Retina (tissue), 1 donor: ENCODE measurements at places on chromosomes 16 and 17.
A peak's percentile ranks its signal among the peaks of the same experiment; 100 is the strongest.

- DNase-seq: no peak
Observed at GRCh38 chr17:58281511-58282011, 826 bp upstream of the MPO start.

DNA sequence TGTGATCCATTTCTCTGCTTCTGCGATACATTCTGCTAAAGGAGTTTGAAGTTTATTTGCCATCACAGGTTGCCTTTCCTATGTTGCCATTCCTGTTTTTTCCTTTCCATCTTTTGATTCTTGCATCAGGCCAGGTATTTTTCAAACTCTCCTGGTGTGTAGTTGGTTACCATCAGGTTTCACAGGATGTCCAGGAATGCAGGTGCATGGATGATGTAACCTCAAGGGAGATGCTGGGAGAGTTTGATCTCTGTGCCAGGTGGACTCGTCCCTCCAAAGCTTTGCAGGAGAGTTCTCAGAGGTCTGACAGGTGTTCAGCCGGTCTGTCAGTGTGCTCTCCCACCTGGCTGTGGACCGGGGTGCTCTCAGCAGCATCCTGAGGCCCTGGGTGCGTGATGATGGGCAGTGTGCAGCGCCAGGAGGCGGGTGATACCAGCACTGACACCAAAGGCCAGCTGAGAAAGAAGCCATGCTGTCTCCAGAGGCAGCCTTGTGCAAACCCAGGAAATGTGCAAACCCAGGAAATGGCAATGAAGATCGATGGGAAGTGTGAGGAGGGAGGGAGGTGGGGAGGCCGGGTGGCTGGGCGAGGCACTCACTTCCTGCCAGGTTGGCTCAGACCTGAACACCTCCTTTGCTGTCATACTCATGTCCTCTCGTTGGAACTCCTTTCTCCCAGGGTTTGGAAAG is 1.7 kb downstream of the ATP2C2 start:
- DNase-seq: no peak

DNA sequence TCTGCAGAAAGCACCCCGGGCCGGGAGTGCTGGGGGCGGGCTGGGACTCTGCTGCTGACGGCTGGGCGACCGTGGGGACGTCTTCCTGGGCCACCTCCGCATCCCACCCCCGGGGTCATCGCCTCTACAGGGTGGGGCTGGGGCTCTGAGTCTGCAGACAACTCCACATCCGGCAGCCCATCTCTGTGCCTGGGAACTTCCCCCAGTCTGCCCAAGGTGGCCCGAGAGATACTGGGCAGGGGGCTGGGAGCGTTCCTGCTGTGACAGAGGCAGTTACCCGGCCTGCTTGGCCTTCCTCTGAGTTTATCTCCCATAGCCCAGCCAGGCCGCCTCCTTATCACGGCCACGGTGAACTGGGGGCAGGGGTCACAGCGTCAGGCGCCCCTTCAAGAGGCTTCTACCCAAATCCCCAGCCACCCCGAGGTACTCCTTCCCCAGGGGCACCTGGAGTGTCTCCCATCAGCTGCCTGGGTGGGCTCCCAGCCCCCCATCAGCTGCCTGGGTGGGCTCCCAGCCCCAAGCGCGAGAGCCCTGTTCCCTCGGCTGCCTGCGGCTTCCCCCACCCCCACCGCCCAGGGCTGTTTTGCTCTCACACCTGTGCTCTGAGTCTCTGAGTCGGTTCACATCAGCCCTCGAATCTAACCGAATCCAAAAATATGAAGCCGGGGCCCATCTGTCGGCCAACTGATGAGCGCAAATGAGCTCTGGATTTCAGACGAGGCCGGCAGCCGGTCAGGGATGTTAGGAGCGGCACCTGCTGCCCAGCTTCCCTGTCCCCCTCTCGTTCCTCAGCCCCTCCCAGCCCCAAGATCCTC is 15.6 kb upstream of the CBFA2T3 start:
- peak; percentile 64 for DNase-seq

- DNase-seq: no peak
Observed at GRCh38 chr16:27437946-27438345, 36.0 kb downstream of the IL21R start.

- no peak for DNase-seq
Observed at GRCh38 chr17:81659038-81659437, 2.7 kb upstream of the PDE6G start.

DNA sequence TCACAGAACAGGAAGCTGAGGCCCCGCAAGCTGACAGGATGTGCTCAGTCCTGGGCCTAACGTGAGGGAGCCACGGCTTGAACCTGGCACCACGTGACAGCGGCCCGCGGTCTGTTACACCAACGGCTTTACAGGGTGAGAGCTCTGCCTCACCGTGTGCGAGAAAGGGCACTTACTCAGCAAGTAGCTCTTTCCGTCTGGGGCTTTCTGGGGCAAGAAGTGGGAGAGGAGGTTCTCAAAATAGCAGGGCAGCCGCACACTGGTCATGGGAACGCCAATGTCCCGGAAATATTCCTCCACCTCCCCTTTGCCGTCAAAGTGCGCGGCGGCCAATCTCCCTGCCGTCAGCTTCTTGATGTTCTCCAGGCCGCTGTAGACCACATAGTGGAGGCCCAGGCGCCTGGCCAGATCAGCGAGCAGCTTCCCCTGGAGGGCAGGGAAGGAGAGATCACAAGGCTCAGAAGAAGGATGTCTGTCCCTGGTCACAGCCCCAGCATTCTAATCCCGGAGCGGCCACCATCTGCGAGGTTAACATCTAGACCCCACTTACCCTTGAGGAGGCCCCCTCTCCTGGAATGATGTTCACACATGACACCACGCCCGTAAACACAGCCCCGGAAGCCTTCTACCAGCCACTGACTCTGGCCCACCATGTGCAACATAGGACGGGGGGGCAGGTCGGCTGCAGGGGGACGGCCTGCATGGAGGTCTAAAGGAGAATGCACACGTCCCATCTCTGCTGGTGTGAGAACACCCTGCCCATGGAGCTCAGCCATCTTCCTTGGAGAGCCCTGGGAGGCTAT is 8.2 kb downstream of the NMRAL1 start:
- no peak for DNase-seq

- DNase-seq: no peak
Observed at GRCh38 chr17:32345951-32346600, 3.9 kb upstream of the ZNF207 start.

GRCh38 chr17:10266296-10266876 is 68.0 kb upstream of the GAS7 start:
- DNase-seq: no peak
